ENCODE measurements at places on chromosomes 4 and X.

- no peak for DNase-seq
Observed at GRCh38 chr4:186693159-186693815, 30.4 kb downstream of the FAT1 start.

GRCh38 chr4:107736924-107737448 lies 17.0 kb upstream of the PAPSS1 start:
- no peak for DNase-seq

DNA sequence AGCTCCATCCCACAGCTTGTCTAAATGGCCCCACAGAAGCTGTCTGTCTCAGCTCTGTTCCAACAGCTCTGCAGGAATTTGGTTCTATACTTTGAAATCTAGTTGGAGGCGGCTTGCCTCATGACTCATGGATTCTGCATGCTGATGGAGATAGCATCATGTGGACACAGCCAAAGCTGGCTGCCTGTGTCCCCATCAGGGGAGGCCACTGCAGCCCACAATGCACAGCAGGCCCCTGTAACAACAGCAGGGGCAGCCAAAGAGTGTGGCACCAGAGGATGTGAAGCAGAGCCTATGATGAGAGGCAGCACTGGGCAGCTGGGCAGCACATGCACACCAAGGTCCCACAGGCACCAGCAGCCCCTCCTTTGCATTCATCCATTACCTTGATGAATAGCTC lies 67.2 kb downstream of the DCAF12L1 start:
- no peak for DNase-seq

GRCh38 chrX:38841750-38842149 lies 40.5 kb downstream of the MID1IP1 start:
- DNase-seq = no peak
